AG09309 (cell line): ENCODE measurements at places on chromosomes 3 and 15.

DNA sequence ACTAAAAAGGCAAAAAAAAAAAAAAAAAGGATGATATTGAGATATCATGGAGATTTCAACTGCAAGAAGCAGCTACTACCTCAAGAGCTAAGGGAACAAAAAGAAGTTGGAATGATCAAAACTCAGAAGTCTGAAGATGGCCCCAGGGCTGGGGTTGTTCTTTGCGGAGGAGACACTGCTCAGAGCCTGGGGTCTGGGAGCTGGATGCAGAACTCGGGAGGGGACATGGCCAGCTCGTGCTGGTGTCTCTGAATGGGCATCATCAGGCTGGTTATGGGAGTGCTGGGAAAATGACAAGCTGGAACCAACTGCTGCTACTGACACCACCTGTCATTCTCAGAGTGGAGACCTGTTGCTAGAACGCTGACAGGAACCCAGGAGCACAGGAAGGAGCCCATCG lies 14.2 kb upstream of the ADIPOQ start:
- no peak for DNase-seq

DNA sequence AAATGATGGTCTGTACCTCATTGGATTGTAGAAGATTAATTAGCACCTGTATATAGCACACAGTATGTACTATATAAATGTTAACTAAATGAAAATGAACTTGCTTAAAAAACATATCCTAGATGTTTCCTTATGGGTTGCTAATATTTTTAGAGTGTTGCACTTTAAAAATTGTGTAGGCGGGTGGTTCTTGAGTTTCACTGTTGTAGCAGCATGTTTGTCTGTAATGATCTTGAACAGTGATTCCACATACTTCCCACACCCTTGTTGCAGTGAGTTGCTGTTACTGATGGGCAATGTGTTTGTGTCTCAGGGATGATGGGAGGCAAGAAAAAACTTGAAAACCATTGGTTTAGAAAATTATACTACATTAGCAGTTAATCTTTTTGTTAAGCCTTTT lies 22.0 kb downstream of the USP3 start:
- DNase-seq = no peak

DNA sequence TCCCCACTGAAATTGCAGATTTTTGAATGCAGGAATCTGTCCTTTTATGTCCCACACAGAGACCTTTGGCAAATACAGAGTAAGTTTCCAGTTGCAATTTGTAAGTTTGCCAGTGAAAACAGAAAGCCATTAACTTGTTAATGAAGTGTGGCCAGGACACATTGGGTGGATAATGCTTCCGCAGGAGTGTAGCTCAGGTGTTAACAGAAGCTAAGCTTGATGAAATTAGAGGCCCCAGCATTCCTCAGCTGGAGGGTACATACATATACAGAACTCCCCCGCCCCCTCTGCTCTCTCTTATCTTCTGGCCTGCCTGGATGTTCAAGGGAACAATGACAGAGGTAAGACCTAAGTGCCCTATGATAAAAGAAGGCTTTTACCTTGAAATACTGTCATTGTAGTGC lies 8.1 kb upstream of the LRRC2 start:
- DNase-seq = no peak

DNA sequence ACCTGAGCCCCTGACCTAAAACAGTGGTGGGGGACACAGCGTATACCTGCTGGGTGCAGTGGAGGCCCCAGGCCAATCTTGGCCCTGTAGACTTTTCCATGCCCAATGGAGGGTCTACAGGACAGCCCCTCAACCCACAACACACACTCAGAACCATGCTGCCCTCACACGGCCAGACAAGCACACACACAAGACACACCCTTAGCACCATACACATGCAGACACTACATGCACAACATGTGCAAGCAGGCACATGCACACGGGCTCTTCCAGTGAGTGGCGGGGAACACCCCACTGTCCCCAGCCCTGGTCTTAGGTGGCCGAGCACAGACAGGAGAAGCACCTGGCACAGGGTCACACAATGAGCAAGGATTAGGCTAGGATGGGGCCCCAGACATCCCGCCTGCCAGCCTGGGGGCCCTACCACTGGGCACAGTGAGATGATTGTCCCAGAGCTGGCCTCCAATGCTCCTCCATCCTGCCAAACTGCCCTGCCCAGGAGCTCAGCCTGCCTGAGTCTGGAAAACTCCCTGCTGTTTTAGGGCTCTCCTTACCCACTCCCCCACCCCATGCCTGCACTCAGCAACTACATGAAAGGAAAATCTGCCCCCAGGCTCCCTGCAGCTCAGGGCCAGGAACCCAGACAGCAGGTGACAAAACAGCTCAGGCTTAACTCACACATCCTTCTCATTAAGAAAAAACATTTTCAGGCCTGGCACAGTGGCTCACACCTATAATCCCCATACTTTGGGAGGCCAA lies 15.8 kb downstream of the IQSEC1 start:
- DNase-seq = no peak

GRCh38 chr15:69677403-69677802 lies 224.8 kb downstream of the RPLP1 start:
- no peak for DNase-seq

- no peak for DNase-seq
Observed at GRCh38 chr3:124517306-124517705, 212.9 kb upstream of the UMPS start.
